ENCODE measurements at places on chromosomes 1 and 21. TPM values are rescaled to one million over a fixed set of nuclear protein-coding genes. Genes with fewer than 3 reads are reported as not detected.

OR6K2 gene
- not detected for total RNA-seq

CAMK1G gene
- not detected for total RNA-seq

GBP5 gene
- total RNA-seq = 0.34 TPM

TBX19 gene
- 1.1 TPM for total RNA-seq

BGLAP gene
- total RNA-seq = 0.33 TPM

ATAD3C gene
- not detected for total RNA-seq

C8B gene
- not detected for total RNA-seq

AMY2A gene
- not detected for total RNA-seq

TRNP1 gene
- 7.7 TPM for total RNA-seq
